SJSA1 (cell line): ENCODE measurements at places on chromosomes 2 and 18. TPM values are rescaled to one million over a fixed set of nuclear protein-coding genes. Genes with fewer than 3 reads are reported as not detected.

Gene PNPT1
- 40.9 and 91.6 TPM in 2 replicates for total RNA-seq

Gene MALL
- total RNA-seq: not detected in 2 replicates

Gene OTOF
- total RNA-seq: not detected in 2 replicates

Gene TXNDC2
- 0.05 TPM in 1 of 2 replicates, not detected in the other for total RNA-seq

Gene TTR
- not detected in 2 replicates for total RNA-seq

Gene CKAP2L
- total RNA-seq: 25.1 and 33.4 TPM in 2 replicates

Gene IL36A
- total RNA-seq: not detected in 2 replicates

Gene MSTN
- 0.05 TPM in 1 of 2 replicates, not detected in the other for total RNA-seq

Gene DSG2
- total RNA-seq: 48.2 and 65.5 TPM in 2 replicates

Gene RAX
- total RNA-seq: not detected in 2 replicates

Gene CHRND
- total RNA-seq: not detected in 2 replicates

Gene SP110
- total RNA-seq: 13.1 and 13.9 TPM in 2 replicates

DNA sequence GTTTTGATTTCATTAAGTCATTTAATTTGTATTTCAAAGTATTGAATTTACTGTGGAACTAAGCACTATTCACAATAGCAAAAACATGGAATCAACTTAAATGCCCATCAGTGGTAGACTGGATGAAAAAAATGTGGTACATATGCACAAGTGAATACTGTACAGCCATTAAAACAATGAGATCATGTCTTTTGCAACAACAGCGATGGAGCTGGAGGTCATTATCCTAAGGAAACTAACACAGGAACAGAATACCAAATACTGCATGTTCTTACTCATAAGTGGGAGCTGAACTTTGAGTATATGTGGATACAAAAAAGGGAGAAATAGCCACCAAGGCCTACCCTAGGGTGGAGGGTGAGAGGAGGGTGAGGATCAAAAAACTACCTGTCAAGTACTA is 164.4 kb downstream of the BABAM2 start:
- no peak overlapping the region for H3K4me3 ChIP-seq
- no peak for DNase-seq
- H3K36me3 ChIP-seq: no peaks in the 10 kb centered on the region

- H3K27me3 ChIP-seq: no peaks in the 10 kb centered on the region
- H3K4me1 ChIP-seq: peaks cover 15% of the 10 kb centered on the region
- H3K27ac ChIP-seq: no peak overlapping the region
- no peak for DNase-seq
- H3K36me3 ChIP-seq: no peaks in the 10 kb centered on the region
Observed at GRCh38 chr18:8601277-8602032, 7.8 kb upstream of the RAB12 start.

- no peak for DNase-seq
- no peaks in the 10 kb centered on the region for H3K27me3 ChIP-seq
- H3K27ac ChIP-seq: no peak overlapping the region
- no peak overlapping the region for H3K4me3 ChIP-seq
- peaks cover 7% of the 10 kb centered on the region for H3K36me3 ChIP-seq
- H3K4me1 ChIP-seq: no peaks in the 10 kb centered on the region
Observed at GRCh38 chr18:79123948-79124347, 54.8 kb downstream of the ATP9B start.

- no peaks in the 10 kb centered on the region for H3K36me3 ChIP-seq
- no peaks in the 10 kb centered on the region for H3K4me1 ChIP-seq
- H3K4me3 ChIP-seq: no peak overlapping the region
- H3K27ac ChIP-seq: no peak overlapping the region
- DNase-seq: no peak
Observed at GRCh38 chr18:28357766-28358401, 181.0 kb upstream of the CDH2 start.

- peak; percentile 45 for DNase-seq
- H3K4me1 ChIP-seq: peaks cover 33% of the 10 kb centered on the region
- no peaks in the 10 kb centered on the region for H3K36me3 ChIP-seq
- no peak overlapping the region for H3K4me3 ChIP-seq
Observed at GRCh38 chr2:102057502-102058292, 65.9 kb downstream of the IL1R2 start.

GRCh38 chr2:24743924-24744323 is 49.3 kb downstream of the PTRHD1 start:
- DNase-seq: no peak
- no peak overlapping the region for H3K27ac ChIP-seq
- no peaks in the 10 kb centered on the region; the same call in 1 of the 2 replicates for H3K36me3 ChIP-seq
- no peaks in the 10 kb centered on the region for H3K27me3 ChIP-seq

- DNase-seq: no peak
- no peak overlapping the region for H3K27ac ChIP-seq
- H3K4me1 ChIP-seq: peaks cover 38% of the 10 kb centered on the region
- H3K36me3 ChIP-seq: 0 out of 2 replicates have a peak, but pooled peaks cover 3% of the 10 kb centered on the region
Observed at GRCh38 chr2:207241198-207241597, 75.5 kb upstream of the KLF7 start.

DNA sequence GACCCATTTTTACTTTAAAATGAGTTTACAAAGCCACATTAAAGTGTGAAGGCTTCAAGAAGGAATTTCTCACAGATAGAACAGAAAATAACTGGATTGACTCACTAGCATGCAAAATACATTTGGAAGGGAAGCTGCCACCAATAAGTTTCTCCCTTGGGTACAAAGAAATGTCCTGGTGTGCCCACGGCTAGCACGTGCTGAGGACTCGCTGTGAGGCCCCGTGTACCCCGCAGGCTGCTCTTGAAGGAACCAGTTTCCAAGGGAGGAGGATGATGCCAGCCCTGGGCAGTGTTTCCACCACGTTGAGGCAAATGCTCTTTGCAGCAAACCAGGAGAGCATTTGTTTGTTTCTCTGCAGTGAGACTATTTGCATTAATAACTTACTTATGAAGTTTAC is 207.3 kb downstream of the SH3RF3 start:
- H3K27ac ChIP-seq: peak overlapping the region; percentile 97
- no peaks in the 10 kb centered on the region for H3K27me3 ChIP-seq
- no peak overlapping the region for H3K4me3 ChIP-seq
- no peak for DNase-seq
- H3K4me1 ChIP-seq: peaks cover 79% of the 10 kb centered on the region

- H3K27me3 ChIP-seq: no peaks in the 10 kb centered on the region
- no peaks in the 10 kb centered on the region for H3K4me1 ChIP-seq
- no peak for DNase-seq
- H3K4me3 ChIP-seq: no peak overlapping the region
- no peak overlapping the region for H3K27ac ChIP-seq
- no peaks in the 10 kb centered on the region for H3K36me3 ChIP-seq
Observed at GRCh38 chr2:56671973-56672569, 488.3 kb downstream of the CCDC85A start.

GRCh38 chr2:10079266-10079869 is 843 bp downstream of the CYS1 start:
- peak overlapping the region; percentile 59 for H3K27ac ChIP-seq
- H3K4me3 ChIP-seq: peak overlapping the region; percentile 86
- no peak for DNase-seq
- H3K27me3 ChIP-seq: 0 out of 2 replicates have a peak, but pooled peaks cover 2% of the 10 kb centered on the region

GRCh38 chr2:239820836-239821693 is 204.1 kb downstream of the NDUFA10 start:
- H3K4me1 ChIP-seq: no peaks in the 10 kb centered on the region
- peak; percentile 34 for DNase-seq
- no peak overlapping the region for H3K4me3 ChIP-seq
- no peaks in the 10 kb centered on the region for H3K36me3 ChIP-seq
- peaks cover 9% of the 10 kb centered on the region; the same call in 1 of the 2 replicates for H3K27me3 ChIP-seq

GRCh38 chr18:10688766-10689165 is 162.9 kb downstream of the NAPG start:
- DNase-seq: no peak
- no peak overlapping the region for H3K27ac ChIP-seq
- H3K27me3 ChIP-seq: no peaks in the 10 kb centered on the region

DNA sequence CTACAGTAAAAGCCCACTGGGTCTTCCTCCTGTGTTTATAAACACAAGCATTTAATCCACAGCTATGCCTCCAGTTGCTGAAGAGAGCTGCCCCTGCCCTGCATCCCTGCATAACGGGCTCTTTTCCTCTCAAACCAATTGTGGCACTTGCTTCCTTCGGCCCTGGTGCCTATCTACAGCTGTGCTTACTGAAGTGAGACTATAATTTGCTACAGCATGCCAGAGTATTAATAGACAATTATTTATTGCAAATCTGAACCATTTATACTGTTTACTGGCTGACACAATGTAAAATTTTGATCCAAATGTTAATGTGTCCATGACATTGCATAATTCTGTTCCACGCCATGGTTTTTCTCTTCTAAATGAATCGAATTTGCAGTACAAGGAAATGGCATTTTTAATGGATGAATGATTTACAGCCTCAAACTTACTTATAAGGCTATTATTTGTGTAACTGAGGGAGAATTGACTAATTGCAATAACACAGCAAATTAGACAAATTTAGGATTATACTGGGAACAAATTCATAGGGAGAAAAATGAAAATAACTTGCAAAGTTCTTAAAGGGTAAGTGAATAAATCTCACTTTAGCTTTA is 457.0 kb upstream of the HNRNPA3 start:
- H3K36me3 ChIP-seq: no peaks in the 10 kb centered on the region
- H3K4me3 ChIP-seq: no peak overlapping the region

DNA sequence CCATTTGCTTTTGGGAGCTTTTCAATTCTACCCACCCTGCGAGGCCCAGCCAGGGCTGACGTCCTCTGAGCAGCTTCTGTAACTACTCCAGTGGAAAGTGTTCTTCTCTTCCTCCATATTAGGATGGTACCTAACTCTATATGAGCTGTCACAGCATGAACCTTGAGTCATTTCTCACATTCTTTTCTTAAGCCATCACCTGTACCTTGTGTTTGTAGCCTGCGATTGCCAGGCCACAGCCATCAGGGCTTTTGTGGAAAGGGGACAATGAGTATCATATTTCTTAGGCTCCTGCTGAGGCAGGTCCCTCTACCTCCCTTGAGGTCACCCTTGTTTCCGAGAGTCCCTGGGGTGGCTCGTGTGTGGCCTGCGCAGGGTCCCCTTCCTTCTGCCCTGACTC is 144.5 kb upstream of the DLX2 start:
- no peak overlapping the region for H3K27ac ChIP-seq
- DNase-seq: no peak
- no peak overlapping the region for H3K4me3 ChIP-seq
- H3K36me3 ChIP-seq: no peaks in the 10 kb centered on the region
- peaks cover 60% of the 10 kb centered on the region for H3K4me1 ChIP-seq

DNA sequence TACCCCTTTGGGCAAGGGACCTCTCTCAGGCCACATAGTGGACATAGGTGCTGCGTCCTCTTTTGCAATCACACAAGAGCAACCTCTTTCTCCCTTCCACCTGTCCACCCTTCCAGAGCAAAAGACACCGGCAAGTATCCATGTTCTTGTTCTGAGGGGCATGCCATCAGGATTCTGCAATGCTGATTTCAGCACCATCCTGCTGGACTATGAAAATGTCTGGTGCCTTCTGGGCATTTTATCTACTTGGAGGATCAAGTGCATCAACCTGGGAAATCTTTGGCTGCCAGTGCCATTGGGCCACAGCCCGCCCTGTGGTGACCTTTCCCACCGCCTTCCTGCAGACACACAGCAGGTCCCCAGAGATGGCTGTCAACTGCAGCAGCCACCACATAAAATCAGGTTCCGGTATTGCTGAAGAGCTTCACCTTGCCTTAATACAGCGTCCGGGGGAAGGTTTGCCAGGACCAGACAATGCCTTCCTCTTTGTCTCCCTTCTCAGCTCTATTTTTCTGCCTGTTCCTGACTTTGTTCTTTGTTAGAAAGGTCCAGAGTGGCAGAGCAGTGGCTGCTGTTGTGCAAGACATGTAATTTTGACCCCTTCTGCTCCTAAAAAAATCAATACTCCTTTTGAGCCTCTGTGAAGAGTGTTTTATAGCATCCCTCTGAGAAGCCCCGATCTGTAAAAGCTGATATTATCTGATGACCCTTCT is 18.5 kb upstream of the BOD1L2 start:
- H3K36me3 ChIP-seq: no peaks in the 10 kb centered on the region
- no peak for DNase-seq
- H3K27me3 ChIP-seq: peaks cover 5% of the 10 kb centered on the region
- H3K4me3 ChIP-seq: no peak overlapping the region
- no peak overlapping the region for H3K27ac ChIP-seq

GRCh38 chr2:198782734-198783133 is 675.0 kb downstream of the SATB2 start:
- DNase-seq: no peak
- H3K27ac ChIP-seq: no peak overlapping the region
- no peaks in the 10 kb centered on the region for H3K27me3 ChIP-seq
- no peaks in the 10 kb centered on the region for H3K36me3 ChIP-seq
- H3K4me1 ChIP-seq: no peaks in the 10 kb centered on the region

- H3K4me1 ChIP-seq: no peaks in the 10 kb centered on the region; the same call in 1 of the 2 replicates
- peak overlapping the region; percentile 63 for H3K27ac ChIP-seq
- DNase-seq: peak; percentile 85
- no peaks in the 10 kb centered on the region for H3K27me3 ChIP-seq
Observed at GRCh38 chr2:171553858-171554257, 31.6 kb downstream of the CYBRD1 start.

DNA sequence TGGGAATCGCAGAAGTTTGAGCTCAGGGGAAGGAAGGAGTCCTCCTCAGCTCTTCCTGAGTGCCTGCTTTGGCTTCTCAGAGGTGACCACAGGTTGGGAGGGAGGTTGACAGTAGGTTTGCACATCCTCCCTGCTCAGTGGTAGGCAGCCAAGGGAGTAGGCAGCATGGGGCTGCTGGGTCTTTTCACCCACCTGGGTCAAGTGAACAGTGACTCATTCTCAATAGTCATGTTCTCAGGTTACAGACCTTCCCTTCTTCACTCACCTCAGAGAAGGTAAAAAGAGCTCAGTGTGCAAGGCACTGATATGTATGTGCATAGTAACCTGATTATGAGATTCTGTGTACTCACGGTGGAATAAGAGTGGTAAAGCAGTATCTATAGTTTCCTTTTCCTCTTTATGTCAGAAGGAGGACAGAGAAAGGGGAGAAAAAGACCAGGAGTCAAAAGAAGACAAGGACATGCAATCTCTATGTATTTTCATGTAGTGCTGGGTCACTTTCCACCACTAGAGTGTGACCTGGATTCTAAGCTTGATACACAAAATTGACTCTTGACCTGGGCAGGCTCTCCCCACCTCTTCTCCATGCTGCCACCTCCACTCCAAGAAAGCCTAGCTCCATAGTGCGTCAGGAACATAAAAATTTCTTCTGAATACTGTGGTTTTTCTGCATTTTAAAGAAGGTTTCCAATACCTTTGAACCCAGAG is 36.5 kb upstream of the ASNSD1 start:
- H3K27ac ChIP-seq: no peak overlapping the region
- H3K27me3 ChIP-seq: no peaks in the 10 kb centered on the region
- H3K4me3 ChIP-seq: no peak overlapping the region
- H3K36me3 ChIP-seq: no peaks in the 10 kb centered on the region

DNA sequence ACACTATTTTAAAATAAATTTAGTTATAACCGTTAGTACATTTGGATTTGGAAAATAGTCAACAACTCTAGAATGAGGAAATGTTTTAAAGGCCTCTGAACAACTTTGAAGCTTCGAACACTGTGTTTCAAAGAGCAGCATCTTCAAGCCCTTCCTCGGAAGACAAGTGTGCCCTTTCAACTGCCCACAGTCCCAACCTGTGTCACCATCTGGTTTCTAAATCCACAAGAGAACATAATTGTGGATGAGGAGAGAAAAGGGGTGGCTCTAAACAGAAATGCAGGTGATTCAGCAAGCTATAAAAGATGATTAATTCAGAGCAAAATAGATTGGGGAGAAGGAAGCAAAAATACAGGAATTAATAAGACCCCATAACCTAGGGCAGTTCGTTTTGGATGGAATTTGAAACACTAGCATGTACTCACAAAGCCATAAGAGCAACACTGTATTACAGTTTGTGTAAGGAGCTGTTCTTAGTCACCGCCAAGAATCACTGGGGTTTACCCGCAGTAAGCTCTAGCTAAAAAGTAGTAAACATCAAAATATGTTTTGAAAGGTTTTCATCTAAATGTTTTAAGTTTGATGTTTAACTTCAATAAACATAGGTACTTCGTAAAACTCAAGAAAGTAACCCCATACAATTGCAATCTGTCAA is 160.7 kb downstream of the EIPR1 start:
- no peak for DNase-seq
- H3K4me1 ChIP-seq: no peaks in the 10 kb centered on the region
- no peaks in the 10 kb centered on the region for H3K27me3 ChIP-seq
- no peak overlapping the region for H3K4me3 ChIP-seq
- no peak overlapping the region for H3K27ac ChIP-seq
